ENCODE measurements at places on chromosomes 13 and 19.

DNA sequence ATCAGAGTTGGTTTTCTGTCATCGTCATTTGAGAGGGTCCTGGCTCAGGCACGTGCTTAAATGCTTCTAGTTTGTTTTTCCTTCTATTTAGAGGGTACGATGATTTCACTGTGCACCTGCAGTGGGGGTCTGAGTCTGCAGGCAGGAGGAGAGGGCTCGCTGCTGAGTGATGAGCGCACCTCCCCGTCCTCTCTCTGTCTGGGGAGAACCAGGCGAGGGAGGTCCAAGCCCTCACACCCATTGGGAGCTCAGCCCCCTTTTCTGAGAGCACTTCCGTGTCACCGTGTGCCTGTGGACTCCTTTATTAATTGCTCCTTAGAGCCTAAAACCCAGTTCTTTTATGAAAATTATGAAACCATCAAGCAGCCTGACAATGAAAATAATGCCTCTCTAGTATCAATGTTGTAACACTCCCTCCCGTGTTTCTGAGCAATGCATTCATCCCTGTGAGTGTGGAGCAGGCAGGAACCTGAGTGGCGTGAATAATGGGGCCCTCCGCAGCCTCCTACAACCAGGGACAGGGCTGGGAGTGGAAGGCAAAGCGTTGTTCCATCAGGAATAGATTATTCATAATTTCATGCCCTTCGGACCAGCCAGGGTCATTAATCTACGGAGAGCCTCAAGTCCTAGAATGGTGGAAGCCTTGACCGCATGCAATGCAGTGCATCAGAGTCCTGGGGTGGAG is 191.6 kb downstream of the UQCRFS1 start:
- DNase-seq = no peak

DNA sequence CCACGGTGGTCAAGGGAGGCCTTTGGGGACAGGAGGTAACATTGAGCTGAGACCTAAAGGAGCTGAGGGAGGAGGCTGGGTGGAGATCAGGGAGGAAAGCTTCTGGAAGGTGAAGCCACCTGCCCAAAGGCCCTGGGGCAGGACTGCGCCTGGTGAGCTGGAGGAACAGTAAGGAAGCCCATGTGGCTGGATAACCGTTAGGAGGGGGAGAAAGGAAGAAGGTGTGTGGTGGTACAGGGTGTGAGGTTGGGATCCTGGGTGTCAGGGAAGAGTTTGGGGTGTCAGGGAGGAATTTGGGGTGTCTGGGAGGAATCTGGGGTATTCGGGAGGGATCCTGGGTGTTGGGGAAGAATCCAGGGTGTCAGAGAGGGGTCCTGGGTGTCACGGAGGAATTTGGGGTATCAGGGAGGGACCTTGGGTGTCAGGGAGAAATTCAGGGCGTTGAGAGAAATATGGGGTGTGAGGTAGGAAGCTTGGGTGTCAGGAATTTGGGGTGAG is 695 bp downstream of the TICAM1 start:
- no peak for DNase-seq

- no peak for DNase-seq
Observed at GRCh38 chr19:13957051-13957450, 4.7 kb downstream of the DCAF15 start.

- DNase-seq = no peak
Observed at GRCh38 chr19:17137417-17137816, 61.8 kb downstream of the MYO9B start.

- no peak for DNase-seq
Observed at GRCh38 chr19:494171-495080, 1.9 kb upstream of the MADCAM1 start.

GRCh38 chr13:39876258-39876657 is 220.8 kb downstream of the COG6 start:
- no peak for DNase-seq

- no peak for DNase-seq
Observed at GRCh38 chr13:26867451-26868091, 107.0 kb upstream of the GPR12 start.

DNA sequence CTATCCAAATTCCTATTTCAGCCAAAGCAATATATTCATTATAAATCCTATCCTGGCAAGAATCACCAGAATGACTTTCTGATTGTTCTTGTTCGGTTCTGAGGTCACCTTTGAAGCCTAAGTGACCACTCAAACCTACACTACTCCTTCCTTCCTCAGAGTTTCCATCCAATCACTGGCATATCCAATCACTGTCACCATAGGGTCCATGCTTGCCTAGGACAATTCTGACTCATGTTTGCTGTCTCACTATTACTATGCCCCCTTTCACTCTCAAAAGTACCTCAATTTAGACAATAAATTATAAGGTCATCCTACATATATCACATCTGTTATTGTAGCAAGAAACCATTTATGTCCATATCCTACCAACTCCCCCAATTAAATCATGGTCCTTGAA is 58.9 kb downstream of the UBL3 start:
- DNase-seq = no peak

DNA sequence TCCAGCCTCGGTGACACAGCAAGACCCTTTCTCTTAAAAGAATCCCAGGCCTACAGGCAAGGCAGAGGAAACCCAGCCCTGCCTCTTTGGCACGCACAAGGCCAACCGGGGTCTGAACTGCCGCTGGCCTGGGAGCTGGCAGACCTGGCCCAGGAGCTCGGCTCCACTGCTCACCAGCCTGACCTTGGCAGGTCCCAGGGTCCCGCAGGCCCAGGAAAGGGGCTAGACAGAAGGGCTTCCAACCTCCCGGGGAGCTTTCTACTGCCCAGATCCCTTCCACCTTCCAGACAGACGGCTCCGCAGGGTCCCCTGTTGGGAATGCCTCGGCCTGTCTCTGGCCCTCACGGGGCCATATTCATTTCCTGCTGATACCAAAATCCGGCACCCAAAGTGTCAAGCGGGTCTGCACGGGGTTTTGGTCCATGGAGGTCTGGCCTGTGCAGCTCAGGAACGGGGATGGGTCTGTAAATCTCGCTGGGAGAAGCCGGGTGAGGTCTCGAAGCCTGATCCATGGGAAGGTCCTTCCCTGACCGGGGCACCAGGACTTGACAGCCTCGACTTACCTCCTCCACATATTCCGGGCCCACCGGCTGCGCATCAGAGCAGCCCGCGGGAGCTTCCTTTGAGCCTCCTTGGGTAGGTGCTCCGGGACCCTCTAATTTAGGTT is 36.6 kb upstream of the MATK start:
- DNase-seq = no peak

DNA sequence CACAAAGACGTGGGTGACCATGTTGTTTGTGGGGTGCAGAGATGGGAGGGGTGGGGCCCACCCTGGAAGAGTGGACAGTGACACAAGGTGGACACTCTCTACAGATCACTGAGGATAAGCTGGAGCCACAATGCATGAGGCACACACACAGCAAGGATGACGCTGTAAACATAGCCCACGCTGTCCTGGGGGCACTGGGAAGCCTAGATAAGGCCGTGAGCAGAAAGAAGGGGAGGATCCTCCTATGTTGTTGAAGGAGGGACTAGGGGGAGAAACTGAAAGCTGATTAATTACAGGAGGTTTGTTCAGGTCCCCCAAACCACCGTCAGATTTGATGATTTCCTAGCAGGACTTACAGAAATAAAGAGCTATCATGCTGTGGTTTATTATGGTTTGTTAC is 5.6 kb downstream of the KLK2 start:
- no peak for DNase-seq

GRCh38 chr13:19586904-19587634 is 25.7 kb upstream of the TPTE2 start:
- DNase-seq = peak; percentile 81

DNA sequence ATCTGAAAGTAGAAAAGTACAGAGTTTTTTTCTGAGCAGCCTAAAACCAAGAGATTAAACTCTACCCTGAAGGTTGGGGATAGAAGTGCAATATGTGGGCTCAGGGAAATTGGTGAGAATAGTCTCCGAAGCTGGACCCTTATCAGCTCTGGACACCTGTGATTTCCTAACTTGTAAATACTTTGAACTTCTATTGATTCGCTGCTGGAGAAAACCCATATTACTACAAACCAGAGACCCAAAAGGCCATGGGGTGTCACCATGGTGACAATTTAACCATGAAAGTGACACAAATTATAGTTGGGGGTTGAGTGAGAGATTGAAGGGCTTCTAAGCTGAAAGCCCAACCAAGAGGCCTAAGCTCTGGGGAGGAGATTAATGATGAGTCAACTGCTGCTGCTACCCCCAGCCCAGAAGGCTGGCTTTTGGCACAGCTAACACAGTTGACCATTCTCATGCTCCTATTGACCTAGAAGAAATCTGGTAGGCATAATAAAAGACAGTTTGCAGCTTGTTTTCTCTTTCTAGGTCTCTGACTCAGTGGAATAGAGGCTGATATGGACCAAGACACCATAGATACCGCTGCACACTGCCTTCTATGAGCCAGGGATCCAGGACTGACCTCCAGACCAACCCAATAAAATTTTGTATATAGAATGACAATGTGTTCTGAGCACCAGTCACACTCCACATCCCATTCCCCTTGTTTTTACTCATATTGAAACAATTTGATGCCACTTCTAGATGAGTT is 131.9 kb upstream of the FNDC3A start:
- DNase-seq = no peak

DNA sequence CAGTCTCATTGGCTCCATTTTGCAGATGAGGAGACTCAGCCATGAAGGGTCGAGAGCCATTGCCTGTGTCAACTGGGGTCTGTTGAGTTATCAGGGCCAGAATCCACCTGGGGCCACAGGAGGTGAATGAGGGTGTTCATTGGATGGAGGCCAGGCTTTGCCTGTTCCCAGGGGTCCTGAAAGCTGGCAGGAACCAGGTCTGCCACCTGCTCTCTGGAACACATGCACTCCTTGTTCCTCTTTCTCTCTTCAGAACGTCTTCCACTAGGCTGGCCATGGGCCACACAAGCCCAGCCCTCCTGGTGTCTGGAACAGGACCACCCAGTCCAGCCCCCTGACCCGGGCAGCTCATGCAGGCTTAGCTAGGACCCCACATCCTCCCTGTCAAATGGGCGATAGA is 21.1 kb downstream of the PPP1R37 start:
- no peak for DNase-seq

- no peak for DNase-seq
Observed at GRCh38 chr19:32895384-32895783, 25.8 kb upstream of the SLC7A9 start.

- DNase-seq = no peak
Observed at GRCh38 chr19:50190439-50190891, 13.0 kb upstream of the MYH14 start.

GRCh38 chr19:29013988-29014387 is 199.0 kb downstream of the UQCRFS1 start:
- DNase-seq = no peak

DNA sequence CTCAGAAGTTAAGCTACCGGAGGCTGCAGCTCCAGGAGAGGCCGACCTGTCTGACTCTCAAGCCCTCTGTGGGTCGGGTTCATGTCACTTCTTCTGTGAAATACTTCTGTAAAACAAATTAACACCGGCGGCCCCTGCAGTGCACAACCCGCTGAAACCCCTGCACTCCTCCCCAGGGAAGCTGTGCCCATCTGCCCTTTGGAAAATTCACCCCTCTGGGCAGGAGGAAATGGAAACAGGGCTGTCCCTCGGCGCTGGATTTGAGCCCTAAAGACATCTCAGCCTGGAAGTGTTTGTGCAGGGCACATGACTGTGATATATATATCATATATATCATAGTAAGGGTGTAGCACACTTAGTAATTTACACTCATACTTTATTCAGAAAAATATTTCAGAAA is 415.3 kb downstream of the IRS2 start:
- DNase-seq = no peak

- peak; percentile 34 for DNase-seq
Observed at GRCh38 chr13:114067381-114067885, 65.0 kb downstream of the RASA3 start.

DNA sequence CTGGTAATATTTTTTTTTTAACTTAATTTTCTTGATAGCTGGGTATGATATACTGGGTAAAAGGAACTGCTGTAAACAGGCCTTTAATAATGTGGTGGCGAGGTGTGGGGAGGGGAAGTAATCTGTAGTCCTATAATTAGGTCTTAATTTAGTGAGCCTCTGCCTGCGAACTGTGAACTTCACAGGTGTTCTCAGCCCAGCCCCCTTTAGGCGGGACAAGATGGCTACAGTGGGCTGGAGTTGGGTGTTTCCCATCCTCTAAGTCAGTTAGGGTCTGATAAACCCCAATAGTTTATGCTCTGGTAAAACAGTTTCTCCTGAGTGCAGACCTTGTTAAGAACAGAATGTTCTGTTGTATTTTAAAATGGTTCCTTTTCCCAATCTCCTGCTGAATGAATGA is 97.6 kb upstream of the SERP2 start:
- DNase-seq = no peak

GRCh38 chr19:48659768-48660167 is 13.0 kb downstream of the NTN5 start:
- peak; percentile 27 for DNase-seq
